ENCODE measurements at places on chromosomes 2 and 18. TPM values are rescaled to one million over a fixed set of nuclear protein-coding genes. Genes with fewer than 3 reads are reported as not detected.

The TLX2 gene
- total RNA-seq: not detected

The CHRNG gene
- not detected for total RNA-seq

The CNGA3 gene
- not detected for total RNA-seq

The DUSP2 gene
- total RNA-seq: not detected

GRCh38 chr2:128359841-128360240 is 41.2 kb upstream of the HS6ST1 start:
- no peaks in the 10 kb centered on the region for H3K36me3 ChIP-seq
- no peaks in the 10 kb centered on the region for H3K27me3 ChIP-seq
- no peak overlapping the region for H3K27ac ChIP-seq
- no peaks in the 10 kb centered on the region for H3K4me1 ChIP-seq
- no peak for DNase-seq

GRCh38 chr2:200156166-200156835 is 150.2 kb upstream of the SPATS2L start:
- H3K27me3 ChIP-seq: peaks cover 12% of the 10 kb centered on the region
- peak overlapping the region; percentile 3 for H3K4me3 ChIP-seq
- DNase-seq: peak; percentile 24
- no peaks in the 10 kb centered on the region for H3K36me3 ChIP-seq

- no peaks in the 10 kb centered on the region for H3K4me1 ChIP-seq
- no peaks in the 10 kb centered on the region for H3K27me3 ChIP-seq
- no peak overlapping the region for H3K27ac ChIP-seq
- no peaks in the 10 kb centered on the region for H3K36me3 ChIP-seq
These were observed 135.3 kb downstream of the ETAA1 start for GRCh38 chr2:67532387-67532786.

GRCh38 chr2:99478632-99479031 is 11.2 kb downstream of the REV1 start:
- H3K27me3 ChIP-seq: no peaks in the 10 kb centered on the region
- DNase-seq: no peak
- H3K4me3 ChIP-seq: no peak overlapping the region
- no peak overlapping the region for H3K27ac ChIP-seq
- peaks cover 62% of the 10 kb centered on the region for H3K4me1 ChIP-seq

DNA sequence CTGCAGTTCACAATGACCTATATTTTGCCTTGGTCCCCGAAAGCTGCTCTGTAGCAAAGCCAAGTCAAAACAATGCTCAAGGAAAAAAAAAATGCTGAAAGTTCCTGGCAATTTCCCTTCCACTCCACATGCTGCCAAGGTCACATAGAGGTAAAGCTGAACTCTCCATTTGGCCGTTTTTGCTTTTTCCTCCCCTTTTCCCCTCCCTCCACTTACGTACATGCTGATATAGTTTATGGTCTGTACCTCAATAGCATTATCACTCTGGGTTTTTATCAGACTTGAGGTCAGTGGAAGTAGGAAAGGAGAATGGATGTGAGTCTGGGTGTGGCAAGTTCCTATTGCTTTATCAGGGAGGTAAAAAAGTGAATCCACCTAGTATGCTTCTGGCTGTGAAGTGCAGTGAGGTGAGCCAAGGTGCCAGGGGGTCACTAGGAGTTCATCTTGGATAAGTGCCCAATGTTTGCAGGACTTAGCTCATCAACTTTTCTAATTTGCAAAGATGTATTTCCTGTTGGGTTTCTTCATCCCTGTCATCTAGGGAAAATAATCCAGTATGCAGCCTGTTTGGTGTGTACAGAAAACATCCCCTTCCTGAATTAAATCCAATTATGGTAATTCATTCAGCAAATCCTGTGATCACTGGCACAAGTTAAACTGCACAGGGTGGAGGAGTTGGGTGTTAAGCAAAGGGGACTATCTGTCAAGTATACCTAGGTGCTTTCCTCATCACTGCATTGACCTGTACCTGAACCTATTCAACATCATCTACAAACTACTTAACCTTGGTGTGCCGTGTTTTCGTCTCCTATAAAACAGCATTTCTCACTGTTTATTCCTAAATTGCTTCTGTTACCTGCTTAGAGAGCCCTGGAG is 124.3 kb upstream of the CYP26B1 start:
- H3K36me3 ChIP-seq: no peaks in the 10 kb centered on the region
- 0 out of 2 replicates have a peak, but pooled peaks cover 9% of the 10 kb centered on the region for H3K4me1 ChIP-seq
- no peaks in the 10 kb centered on the region for H3K27me3 ChIP-seq
- DNase-seq: no peak
- no peak overlapping the region for H3K27ac ChIP-seq

- no peaks in the 10 kb centered on the region for H3K4me1 ChIP-seq
- no peak overlapping the region for H3K4me3 ChIP-seq
- no peak for DNase-seq
- H3K36me3 ChIP-seq: no peaks in the 10 kb centered on the region
- H3K27ac ChIP-seq: no peak overlapping the region
- H3K27me3 ChIP-seq: peaks cover 9% of the 10 kb centered on the region
These were observed 203.6 kb downstream of the ACKR3 start for GRCh38 chr2:236773206-236773605.

DNA sequence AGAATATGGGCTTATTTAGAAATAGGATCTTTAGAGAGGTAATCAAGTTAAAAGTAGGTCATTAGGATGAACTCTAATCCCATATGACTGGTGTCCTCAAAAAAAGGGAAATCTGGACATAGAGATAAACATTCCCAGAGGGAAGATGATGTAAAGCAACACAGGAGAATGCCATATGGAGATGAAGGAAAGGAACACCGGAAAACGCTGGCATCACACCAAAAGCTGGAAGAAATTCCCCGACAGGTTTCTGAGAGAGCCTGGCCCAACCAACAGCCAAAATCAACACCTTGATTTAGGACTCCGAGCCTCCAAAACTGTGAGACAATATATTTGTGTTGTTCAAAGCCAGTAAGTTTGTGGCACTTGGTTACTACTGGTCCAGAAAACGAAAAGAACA is 296.7 kb downstream of the DSEL start:
- H3K27ac ChIP-seq: no peak overlapping the region
- DNase-seq: no peak
- H3K4me1 ChIP-seq: no peaks in the 10 kb centered on the region
- no peak overlapping the region for H3K4me3 ChIP-seq

DNA sequence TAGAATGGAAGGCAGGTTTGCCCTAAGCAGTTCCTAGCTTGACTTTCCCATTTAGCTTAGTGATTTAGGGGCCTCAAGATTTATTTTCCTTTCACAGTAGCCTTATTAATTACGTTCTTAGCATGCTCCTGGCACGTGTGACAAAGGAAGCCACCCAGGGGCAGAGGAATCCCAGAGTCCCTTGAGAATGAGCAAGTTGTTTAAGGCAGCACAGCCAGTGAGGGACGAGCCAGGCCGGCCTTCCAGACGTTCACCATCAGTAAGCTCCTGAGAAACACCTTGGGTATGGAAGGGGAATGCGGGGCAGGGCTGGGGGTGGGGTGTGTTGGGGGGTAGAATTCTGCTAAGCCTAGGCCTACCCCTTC is 76.3 kb downstream of the SOWAHC start:
- peak overlapping the region; percentile 89 for H3K27ac ChIP-seq
- H3K36me3 ChIP-seq: no peaks in the 10 kb centered on the region
- no peak for DNase-seq
- no peaks in the 10 kb centered on the region for H3K27me3 ChIP-seq

GRCh38 chr2:98468621-98469236 is 24.1 kb downstream of the INPP4A start:
- H3K4me1 ChIP-seq: peaks cover 38% of the 10 kb centered on the region
- H3K36me3 ChIP-seq: no peaks in the 10 kb centered on the region
- no peak overlapping the region for H3K4me3 ChIP-seq
- DNase-seq: no peak
- H3K27ac ChIP-seq: no peak overlapping the region

DNA sequence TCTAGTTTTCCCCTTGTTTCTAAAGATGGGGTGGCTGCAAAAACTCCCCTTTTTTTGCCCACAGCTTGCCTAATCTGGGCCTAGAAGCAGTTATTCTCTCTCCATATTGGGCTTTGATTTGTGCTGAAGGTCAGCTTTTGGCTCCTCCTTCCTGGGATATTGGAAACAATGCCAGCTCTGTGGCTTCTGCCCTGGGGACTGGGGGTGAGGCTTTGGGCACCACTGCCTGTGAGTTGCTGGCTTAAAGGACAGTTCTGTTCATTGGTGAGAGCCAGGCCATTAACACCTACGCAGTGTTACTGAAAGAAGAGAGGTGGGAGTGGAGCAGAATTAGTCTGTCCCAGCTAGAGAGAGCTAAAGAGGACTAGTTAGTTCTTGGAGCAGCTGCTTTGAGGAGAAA is 4.3 kb downstream of the UBXN2A start:
- peaks cover 3% of the 10 kb centered on the region for H3K36me3 ChIP-seq
- peak overlapping the region; percentile 47 for H3K27ac ChIP-seq
- H3K27me3 ChIP-seq: no peaks in the 10 kb centered on the region
- H3K4me3 ChIP-seq: no peak overlapping the region
- DNase-seq: peak; percentile 86
- peaks cover 41% of the 10 kb centered on the region for H3K4me1 ChIP-seq

GRCh38 chr2:73536133-73536840 is 105.9 kb downstream of the NAT8 start:
- no peaks in the 10 kb centered on the region for H3K4me1 ChIP-seq

DNA sequence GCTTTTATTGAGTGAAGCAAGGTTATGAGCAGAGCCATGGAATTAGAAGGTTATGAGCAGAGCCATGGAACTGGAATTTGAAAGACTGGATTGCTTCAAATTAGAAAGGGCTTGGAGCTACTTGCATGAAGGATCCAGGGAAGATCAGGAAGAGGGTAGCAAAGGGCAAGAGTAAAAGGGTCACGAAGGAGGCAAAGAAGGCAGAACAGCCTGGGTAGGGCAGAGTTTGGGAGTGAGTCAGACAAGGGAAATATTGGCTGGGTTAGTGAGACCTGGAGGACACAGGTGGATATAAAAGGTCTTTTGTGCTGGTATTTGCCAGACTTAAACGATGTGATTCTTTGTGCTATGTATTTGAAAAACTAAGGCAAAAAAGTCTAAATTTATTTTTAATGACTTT is 65.0 kb downstream of the SEMA4F start:
- peak; percentile 47 for DNase-seq
- H3K27ac ChIP-seq: no peak overlapping the region
- no peak overlapping the region for H3K4me3 ChIP-seq
- H3K27me3 ChIP-seq: no peaks in the 10 kb centered on the region
- no peaks in the 10 kb centered on the region for H3K36me3 ChIP-seq

- H3K36me3 ChIP-seq: peaks cover 81% of the 10 kb centered on the region
- H3K4me1 ChIP-seq: no peaks in the 10 kb centered on the region
- no peaks in the 10 kb centered on the region for H3K27me3 ChIP-seq
- H3K27ac ChIP-seq: no peak overlapping the region
- no peak overlapping the region for H3K4me3 ChIP-seq
These were observed 33.0 kb downstream of the FARSB start for GRCh38 chr2:222622910-222623309.

DNA sequence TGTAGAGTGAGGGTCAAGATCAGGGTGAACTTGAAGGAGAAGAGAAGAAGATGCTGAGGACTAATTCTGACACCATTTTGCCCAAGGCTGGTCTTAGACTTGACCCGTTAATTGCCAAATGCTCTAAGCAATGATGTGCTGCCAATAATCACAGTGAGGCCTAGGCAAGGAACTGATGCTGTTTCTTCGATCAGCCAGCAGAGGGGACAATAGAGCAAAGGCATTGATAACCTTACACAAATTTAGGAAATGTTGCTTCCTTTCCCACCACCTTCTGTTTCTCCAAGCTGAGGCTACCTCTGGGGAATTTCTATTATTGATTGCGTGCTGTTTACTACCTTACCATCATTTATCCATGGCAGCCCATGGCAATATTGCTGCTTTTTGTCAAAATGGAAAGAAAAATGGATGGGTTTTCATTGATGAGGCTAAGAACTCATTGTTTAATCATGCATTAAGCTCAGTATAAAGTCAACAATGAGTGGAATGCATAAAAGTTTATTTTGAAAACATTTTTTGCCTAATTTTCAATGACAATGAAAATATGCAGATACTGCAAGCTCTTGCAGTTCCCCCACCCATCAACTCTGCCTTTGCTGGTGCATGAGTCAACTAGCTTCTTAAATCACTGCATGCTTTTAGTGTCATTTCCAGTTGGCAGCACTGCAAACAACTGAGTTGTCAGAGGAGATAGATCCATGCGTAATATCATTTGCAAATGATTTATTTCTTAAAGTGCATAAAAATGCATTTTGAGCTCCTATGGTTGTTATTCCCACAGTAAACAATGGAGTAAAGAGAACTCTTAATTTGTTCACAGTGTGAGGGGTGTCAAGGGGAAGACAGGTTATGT is 116.4 kb upstream of the NYAP2 start:
- H3K27me3 ChIP-seq: no peaks in the 10 kb centered on the region
- DNase-seq: peak; percentile 16
- H3K36me3 ChIP-seq: no peaks in the 10 kb centered on the region
- no peaks in the 10 kb centered on the region for H3K4me1 ChIP-seq
- H3K27ac ChIP-seq: no peak overlapping the region

DNA sequence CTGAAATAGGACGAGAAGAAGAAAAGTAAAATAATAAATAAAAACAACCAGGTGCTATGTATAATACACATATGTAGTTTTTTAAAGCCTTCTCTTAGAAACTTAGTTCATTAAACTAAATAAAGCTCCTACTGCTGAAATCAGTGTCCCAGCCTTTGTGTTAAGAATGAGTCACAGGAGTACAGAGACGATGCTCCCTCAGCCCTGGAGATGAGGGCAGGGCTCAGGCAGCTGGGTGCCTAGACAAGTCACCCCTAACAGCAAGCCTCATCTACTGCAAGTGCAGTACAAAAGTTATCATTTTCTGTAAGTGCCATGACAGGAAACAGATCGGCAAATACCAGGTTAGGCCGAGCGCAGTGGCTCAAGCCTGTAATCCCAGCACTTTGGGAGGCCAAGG is 18.2 kb downstream of the KIDINS220 start:
- H3K36me3 ChIP-seq: peaks cover 37% of the 10 kb centered on the region
- H3K27ac ChIP-seq: no peak overlapping the region
- no peak overlapping the region for H3K4me3 ChIP-seq
- DNase-seq: no peak
- H3K27me3 ChIP-seq: no peaks in the 10 kb centered on the region
- peaks cover 31% of the 10 kb centered on the region for H3K4me1 ChIP-seq

DNA sequence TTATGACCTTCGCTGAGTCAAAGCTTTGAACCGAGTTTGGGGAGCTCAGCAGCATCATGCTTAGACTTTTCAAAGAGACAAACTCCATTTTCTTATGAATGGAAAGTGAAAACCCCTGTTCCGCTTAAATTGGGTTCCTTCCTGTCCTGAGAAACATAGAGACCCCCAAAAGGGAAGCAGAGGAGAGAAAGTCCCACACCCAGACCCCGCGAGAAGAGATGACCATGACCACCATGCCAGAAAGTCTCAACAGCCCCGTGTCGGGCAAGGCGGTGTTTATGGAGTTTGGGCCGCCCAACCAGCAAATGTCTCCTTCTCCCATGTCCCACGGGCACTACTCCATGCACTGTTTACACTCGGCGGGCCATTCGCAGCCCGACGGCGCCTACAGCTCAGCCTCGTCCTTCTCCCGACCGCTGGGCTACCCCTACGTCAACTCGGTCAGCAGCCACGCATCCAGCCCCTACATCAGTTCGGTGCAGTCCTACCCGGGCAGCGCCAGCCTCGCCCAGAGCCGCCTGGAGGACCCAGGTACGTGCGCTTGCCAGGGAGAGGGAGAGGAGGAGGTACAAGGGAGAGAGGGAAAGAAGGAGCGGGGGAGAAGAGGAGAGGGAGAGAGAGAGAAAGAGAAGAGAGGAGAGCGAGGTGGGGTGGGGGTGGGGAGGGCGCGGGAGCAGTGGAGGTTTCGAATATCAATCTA is at the start of gene DLX1:
DLX1 (plus strand) TSS at position 48 of the 700 bp plus-strand sequence; CDS start at position 219, 171 bp downstream.
- peaks cover 90% of the 10 kb centered on the region for H3K27me3 ChIP-seq
- H3K4me1 ChIP-seq: peaks cover 84% of the 10 kb centered on the region
- peak within 1 kb of the TSS; percentile 60 for H3K4me3 ChIP-seq
- no peak within 1 kb of the TSS for H3K27ac ChIP-seq
- no peaks in the 10 kb centered on the region for H3K36me3 ChIP-seq

Measured in HepG2 (cell line).